ENCODE measurements at places on chromosomes 2 and 18.

GRCh38 chr2:228658998-228659397 is 477.5 kb upstream of the SPHKAP start:
- DNase-seq, result no peak

- DNase-seq, result no peak
Measured at GRCh38 chr2:75238670-75239330, 39.5 kb upstream of the TACR1 start.

GRCh38 chr2:96788442-96789244 is 27.4 kb upstream of the CNNM3 start:
- DNase-seq, result no peak

DNA sequence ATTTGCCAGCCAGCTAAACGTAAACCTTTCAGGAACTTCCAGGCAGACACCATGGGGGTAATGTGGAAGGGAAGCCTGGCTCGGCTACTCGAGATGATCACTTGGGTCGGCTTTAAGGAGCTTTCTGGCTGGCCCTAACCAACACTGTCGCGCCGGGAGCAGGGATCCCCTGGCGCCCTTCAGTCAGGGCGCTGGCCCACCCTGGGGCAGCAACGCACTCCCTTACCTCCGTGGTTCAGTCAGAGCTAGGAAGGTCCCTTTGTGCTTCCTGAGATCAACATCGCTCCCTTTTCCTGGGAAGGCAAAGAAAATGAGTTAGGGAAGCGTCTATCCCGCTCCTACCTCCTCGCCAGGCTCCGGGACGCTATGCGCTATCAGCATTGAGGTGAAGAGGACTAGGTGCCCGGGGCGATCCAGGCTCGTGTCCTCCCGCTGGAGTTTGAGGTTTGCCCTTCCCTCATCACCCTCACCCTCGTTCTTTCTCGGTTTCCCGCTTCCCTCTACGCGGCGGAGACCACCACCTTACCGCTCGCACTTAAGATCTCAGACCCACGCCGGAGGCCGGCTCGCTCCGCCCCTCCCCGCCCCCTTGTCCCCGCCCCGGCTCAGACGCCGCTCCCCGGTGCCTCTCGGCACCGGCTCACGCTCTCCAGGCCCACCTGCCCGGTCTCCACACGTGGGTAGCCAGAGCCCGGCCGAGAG is 449 bp upstream of the ATRAID start:
- DNase-seq, result no peak

All from naive thymus-derived CD4-positive, alpha-beta T cell (primary cell).